Activated CD4-positive, CD25-positive, alpha-beta regulatory T cell treated with anti-CD3 and anti-CD28 coated beads, Interleukin-2, amount 50 U/mL, for 72 hours (primary cell): ENCODE measurements at places on chromosomes 5 and 9.

GRCh38 chr5:139904816-139905661 is 109.4 kb downstream of the PSD2 start:
- no peak for DNase-seq

- no peak for DNase-seq
Measured at GRCh38 chr5:145980259-145980658, 43.9 kb downstream of the SH3RF2 start.

GRCh38 chr9:131503626-131504465 is 1.1 kb downstream of the POMT1 start:
- DNase-seq, result peak; percentile 61

- DNase-seq, result no peak
Measured at GRCh38 chr5:147849226-147849625, 17.8 kb upstream of the SPINK1 start.
